ENCODE measurements at places on chromosomes 6 and 20.

- no peak for DNase-seq
These were observed 1.1 kb upstream of the PTK7 start for GRCh38 chr6:43074847-43075669.

- DNase-seq: peak; percentile 42
These were observed at the start of gene ECI2 for GRCh38 chr6:4134841-4135664. Gene ECI2, minus strand, starts transcription at chr6:4135575. Its CDS starts 15 bp downstream, at chr6:4135560.

GRCh38 chr20:9442858-9443257 is 71.5 kb upstream of the LAMP5 start:
- peak; percentile 7 for DNase-seq

DNA sequence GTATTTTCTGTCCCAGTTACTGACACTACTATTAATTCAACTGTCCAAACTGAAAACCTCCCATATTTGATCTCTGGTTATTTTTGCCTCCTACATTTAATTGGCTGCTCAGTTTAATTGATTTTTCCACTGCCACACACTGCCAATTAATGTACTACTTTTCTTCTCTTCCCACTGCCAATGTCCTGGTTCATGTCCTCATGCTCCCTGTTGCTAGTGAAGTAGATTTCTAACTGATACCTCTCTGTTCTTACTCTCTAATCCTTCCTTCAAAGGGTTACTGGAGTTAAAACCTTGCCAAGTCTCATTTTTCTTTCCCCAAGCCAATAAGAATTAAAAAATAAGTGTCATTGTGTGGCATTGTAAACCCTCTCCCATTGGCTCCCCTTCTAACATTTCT is 440.6 kb upstream of the JAG1 start:
- no peak for DNase-seq

DNA sequence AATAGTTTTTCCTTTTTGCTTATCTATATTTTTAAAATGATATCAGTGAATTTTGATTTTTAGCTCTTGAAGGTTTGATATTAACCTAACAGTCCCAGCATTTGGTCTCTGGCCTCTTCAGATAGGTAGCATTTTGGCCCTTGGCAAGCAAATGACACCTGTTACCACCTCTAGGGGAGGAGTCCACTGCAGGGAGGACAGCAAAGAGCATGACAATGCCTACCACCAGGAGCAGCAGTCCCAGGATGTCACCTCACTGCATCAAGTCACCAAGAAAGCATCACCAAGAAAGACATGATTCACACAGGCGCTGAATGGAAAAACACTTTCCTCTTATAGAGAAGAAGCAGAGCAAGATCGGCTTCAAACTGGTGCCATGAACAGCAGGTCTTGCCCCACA is 224.3 kb downstream of the UBE3D start:
- DNase-seq: no peak

DNA sequence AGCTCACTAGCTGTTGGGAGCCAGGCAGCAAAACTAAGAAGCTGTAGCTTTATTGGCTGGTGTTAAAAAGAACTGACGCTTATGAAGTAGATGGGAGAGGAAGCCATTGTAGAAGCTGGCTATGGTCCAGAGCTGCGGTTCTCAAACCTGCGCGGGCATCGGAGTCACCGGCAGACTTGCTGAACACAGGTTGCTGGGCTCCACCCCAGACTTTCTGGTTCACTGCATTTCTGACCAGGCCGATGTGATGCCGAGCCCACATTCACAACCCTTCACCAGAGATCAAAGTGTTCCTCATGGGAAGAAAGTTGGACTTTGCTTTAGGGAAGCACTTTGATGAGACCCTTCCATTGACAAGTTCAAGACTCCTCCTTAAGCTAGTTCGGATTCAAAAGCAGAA is 231.6 kb downstream of the QKI start:
- no peak for DNase-seq

DNA sequence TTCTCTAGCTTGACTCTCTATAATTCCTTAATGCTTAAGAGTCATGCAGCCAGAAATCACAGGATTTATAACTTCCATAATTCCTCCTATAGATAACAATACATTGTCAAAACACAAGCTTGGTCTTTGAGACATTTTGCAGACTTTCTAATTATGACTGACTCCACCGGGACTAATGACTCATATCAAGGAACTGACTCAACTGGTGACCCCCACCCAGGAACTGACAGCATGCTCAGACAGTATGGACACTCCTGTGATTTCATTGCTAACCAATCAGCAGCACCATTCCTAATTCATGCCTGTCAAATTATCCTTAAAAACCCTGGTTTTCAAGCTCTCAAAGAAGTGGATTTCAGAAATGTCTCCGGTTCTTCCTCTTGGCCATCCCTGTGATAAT is 670.5 kb upstream of the IMPG1 start:
- no peak for DNase-seq

DNA sequence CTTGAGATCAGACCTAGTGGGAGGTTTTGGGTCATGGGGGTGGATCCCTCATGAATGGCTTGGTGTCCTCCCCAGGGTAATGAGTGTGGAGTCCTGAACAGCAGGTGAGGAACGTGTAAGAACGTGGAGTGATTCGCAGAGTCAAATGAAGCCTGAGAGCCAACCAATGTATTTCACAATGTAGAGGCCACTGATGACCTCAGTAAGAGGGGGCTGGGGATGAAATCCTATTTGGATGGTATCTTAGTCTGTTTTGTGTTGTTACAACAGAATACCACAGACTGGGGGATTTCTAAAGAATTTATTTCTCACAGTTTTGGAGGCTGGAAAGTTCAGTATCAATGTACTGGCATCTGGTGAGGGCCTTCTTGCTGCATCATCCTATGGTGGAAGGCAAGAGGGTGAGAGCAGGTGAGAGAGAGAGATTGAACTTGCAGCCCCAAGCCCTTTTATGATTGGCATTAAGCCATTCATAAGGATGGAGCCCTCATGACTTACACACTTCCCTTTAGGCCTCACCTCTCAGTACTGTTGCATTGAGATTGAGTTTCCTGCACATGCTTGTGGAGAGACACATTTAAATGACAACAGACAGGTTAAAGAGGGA is 47.3 kb upstream of the HIVEP1 start:
- DNase-seq: no peak

- no peak for DNase-seq
These were observed 3.3 kb upstream of the MOG start for GRCh38 chr6:29653452-29654038.

GRCh38 chr20:36235892-36236785 is at the start of gene AAR2:
Gene AAR2, plus strand, starts transcription at chr20:36236478. Its CDS starts 3,391 bp downstream, at chr20:36239869.
- DNase-seq: peak; percentile 67

DNA sequence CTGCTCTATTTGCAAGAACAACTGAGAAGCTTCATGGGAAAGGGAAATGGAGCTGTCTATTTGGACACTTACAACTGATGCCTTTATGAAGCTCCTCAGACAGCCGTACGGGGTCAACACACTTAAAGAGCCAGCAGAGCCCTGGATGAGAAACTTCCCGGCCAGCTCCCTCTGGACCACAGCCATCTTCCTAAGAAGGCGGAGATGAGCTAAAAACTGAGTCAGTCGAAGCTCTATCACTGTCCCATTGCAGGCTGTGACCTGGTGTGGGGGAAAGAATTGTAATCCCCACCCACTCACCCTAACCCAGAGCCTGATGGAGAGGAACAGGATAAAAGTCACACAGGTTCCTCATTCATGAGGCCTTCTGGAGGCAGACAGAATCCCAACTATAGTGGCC is 360.4 kb upstream of the JARID2 start:
- no peak for DNase-seq

GRCh38 chr20:45354423-45355208 is 6.4 kb upstream of the SDC4 start:
- DNase-seq: no peak

DNA sequence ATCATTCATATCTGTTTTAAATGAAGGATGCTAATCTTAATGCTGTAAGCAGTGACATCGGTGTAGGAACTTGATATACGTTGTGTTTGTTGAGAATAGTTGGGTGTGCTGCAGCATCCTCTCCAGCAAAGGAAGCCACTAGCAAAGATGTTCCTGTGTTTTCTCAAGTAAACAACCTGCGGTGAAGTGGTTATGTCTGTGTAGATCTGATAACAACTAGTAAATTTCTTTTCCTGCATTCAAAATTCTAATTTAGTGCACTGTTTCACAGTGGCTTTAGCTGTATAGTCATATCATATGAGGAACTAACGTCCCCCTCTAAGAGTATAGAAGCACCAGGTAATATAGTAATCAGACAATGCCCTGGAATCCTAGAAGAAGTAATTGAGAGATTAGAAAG is 38.7 kb downstream of the NCOA7 start:
- DNase-seq: no peak

GRCh38 chr6:71012866-71013469 is 56.1 kb upstream of the B3GAT2 start:
- peak; percentile 42 for DNase-seq

DNA sequence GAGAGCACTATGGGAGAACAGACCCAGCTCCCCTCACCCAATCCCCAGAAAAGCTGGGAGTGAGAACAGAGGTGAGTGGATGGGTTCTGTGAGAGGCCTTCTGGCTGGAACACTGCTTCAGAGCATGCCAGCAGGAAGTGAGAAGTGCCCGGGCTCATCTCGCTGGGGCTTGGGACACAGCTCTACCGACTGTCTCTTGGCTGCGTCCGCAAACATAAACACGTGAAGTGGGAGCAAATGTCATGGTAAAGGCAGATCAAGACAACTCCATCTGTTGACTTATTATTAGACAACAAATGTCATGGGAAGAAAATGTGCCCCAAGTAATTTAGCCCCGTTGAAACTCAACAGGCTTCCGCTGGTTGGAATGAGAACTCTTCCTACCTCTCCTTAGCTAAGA is 25.9 kb downstream of the GNAS-AS1 start:
- DNase-seq: no peak

DNA sequence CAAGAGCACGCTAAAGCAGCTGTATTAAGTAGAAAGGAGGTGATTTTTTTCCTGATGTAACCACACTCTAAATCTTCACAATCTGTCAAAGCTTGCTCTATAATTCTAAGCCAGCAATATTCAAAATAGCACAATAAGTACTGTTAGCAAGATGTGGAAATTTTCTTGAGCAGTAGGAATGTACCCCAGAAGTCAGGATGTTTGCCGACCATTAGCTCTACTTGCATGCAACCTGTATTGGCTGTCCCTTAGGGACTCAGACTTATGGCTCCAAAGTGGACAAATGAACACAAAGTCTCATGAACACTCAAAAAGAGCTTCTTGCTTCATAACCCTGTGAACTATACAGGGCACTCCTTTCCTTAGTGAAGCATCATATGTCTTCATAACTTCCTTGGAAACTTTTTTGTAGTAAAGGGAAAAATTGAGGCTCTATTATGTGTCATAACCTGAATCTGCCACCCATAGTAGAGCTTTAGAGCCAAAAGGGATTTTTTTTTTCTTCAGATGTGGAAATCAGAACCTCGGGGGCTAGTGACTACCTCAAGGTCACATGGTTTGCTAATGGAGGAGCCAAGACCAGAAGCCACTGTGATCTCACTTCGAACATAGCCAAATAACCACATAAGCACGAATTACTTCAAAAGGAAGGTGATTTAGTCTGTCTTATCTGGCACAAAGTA is 54.5 kb downstream of the ADGRG6 start:
- no peak for DNase-seq

DNA sequence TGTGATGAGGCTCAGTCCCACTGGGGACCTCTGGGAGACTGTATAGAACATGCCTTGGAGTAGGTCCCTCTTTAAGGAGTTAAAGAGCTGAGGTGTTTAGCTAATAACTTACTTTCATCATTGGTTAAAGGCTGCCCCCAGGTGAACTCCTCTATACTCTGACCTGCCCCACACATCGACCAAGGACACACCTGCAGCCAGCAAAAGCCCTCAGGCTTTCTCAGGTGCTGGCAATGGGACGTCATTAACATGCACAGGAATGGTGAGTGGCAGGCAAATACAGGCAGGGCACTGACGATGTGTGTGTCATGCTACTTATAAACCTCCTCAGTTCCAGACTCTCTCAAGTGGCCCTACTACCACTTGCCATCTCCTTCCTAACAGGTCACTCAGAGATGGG is 366.4 kb downstream of the KIF16B start:
- no peak for DNase-seq

- DNase-seq: no peak
These were observed 30.1 kb upstream of the MBOAT1 start for GRCh38 chr6:20242397-20242796.

DNA sequence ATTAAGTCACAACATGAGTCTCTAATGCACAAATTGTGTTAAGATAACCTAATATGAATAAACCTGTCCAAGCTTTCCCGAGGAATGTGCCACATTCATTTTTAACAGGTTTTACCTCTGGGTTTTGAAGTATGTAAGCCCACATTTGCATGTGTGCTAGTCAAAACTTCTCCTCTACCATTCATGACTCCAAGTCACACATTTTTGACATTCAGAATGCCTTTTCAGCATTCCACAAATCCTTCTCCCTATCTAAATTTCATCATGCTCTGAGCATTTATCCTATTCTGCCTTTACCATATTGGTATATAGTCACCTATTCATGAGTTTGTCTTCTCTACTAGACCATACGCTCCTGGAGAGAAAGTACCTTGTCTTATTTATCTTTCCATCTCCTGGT is 56.5 kb downstream of the ADGRF5 start:
- no peak for DNase-seq

GRCh38 chr6:167336844-167337630 is 12.2 kb downstream of the TTLL2 start:
- DNase-seq: no peak
